CD4-positive, alpha-beta T cell treated with Interleukin-12 subunit alpha and Interleukin-12 subunit beta, for 1 hour (primary cell): ENCODE measurements at places on chromosomes 1 and 21.

DNA sequence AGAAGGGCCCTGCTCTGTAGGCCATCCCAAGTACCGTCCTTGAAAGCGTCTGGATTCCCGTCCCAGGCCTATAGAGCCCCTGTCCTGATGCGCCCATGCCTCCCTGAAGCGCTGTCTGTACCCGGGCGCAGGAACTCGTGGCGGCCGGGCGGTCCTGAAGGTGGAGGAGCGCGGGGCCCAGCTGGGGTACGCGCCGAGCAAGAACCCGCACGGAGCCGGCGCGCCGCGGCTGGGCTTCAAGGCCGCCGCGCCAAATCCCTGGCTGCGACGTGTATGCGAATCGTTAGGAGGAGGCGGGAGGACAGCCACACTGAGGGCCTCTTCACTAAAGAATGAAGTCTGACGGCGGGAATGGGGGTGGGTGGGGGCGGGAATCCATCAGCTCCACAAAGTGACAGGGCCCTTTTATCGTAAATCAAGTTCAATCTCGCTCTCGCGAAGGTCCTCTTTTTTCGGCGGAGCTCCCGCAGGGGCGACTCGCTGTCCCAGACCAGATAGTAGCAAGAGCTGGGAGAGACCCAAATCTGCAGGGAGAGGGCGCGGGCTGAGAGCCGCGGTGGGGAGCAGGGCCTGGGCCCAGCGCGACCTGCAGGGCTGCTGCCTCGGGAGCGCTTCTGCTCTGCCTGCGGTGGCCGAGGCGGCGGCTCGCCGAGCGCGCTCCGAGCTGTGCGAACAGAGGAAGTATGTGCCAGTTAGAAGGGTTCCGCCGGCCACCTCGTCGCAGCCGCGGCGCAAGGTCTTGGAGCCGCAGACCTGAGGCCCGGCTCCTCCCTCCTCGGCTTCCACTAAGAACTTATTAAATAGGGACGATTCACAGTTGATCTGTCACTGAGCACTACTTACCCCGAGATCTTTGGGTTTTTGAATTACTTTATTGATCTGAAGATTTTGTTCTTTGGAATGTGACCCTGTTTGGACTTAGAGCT lies 10.4 kb downstream of the BARHL2 start:
- DNase-seq, result no peak

- no peak for DNase-seq
Measured at GRCh38 chr1:27604579-27605299, 795 bp upstream of the AHDC1 start.

DNA sequence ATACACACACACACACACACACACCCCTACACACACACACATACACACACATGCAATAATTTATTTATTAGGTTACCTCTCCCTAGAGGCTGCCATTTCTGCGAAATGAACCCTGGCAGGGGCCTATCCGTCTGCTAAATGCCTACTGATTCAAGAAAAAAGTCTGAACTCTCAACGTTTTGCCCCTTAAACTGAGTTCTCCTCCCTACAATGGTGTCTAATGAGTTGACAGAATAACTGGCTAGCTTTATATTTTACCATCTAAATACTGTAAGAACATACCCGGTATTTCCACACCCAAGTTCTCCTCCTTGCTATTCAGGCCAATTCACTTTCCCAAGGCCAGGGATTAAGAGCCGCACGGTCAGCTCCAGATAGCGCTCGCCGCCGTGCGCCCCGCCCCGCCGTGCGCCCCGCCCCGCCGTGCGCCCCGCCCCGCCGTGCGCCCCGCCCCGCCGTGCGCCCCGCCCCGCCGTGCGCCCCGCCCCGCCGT lies 339 bp upstream of the RNPC3 start:
- no peak for DNase-seq

GRCh38 chr21:41294548-41295231 lies 21.9 kb upstream of the FAM3B start:
- DNase-seq, result no peak

GRCh38 chr1:58620926-58621325 lies 43.9 kb upstream of the TACSTD2 start:
- DNase-seq, result no peak

DNA sequence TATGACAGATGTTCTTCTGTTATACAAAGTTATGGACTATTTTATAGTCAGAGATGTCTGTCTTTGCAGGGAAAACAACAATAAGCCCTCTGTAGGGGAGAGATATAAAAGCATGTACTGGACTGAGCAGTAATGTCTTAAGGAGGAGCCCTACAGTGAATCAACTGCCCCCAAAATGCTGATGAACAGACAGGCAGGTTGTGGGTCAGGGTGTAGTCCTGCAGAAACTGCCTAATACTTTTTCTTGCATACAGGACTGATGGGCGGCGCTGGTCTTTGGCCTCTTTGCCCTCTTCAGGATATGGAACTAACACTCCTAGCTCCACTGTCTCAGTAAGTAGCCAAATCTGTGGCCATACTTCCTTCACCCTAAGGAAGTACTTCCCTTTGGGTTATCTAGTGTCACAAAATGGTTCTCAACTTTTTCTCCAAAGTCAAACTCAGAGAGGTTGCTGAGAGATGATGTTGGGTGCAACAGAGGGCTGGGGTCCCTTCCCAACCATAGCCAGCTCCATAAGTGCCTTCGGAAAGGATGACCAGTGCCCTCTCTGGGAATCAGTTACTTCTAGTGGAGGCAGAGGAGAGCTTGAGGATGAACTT lies 129.8 kb downstream of the PIK3R3 start:
- no peak for DNase-seq

- DNase-seq, result no peak
Measured at GRCh38 chr1:23441446-23442148, 17.0 kb upstream of the TCEA3 start.

- no peak for DNase-seq
Measured at GRCh38 chr1:24985737-24986136, 55.7 kb upstream of the RUNX3 start.

- no peak for DNase-seq
Measured at GRCh38 chr1:55916481-55916880, 662.9 kb downstream of the PLPP3 start.

GRCh38 chr1:101290119-101290921 lies 53.5 kb downstream of the S1PR1 start:
- no peak for DNase-seq

- no peak for DNase-seq
Measured at GRCh38 chr1:22257290-22258275, 114.7 kb upstream of the WNT4 start.

DNA sequence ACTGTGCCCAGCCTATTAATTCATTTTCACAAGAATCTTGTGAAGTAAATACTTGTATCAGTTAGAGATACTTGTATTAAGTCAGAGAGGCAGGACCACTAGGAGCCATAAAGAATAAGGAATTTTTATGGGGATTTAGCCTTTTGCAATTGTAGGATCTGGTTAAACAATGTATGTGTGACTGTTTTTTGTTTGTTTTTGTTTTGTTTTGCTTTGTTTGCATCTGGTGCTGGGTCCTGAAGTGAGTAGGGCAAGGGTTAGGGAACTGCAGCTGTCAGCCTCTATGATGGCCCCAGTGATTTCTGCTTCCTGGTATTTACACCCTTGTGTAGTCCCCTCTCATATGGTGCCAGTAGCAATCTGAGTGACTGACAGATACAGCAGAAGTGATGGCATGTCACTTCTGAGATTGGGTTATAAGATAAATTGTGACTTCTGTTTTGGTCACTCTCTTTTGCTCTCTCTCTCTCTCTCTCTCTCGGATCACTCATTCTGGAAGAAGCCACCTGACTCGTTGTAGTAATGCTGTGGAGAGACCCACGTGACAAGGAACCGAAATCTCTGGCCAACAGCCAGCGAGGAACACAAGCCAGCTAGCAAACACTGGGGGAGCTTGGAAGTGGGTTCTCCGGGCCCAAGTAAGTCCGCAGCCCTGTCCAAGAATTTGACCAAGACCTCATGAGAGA lies 96.2 kb upstream of the MARK1 start:
- no peak for DNase-seq

- no peak for DNase-seq
Measured at GRCh38 chr1:195894411-195894810, 713.8 kb downstream of the KCNT2 start.

- DNase-seq, result no peak
Measured at GRCh38 chr1:217861658-217862057, 230.5 kb downstream of the SPATA17 start.

DNA sequence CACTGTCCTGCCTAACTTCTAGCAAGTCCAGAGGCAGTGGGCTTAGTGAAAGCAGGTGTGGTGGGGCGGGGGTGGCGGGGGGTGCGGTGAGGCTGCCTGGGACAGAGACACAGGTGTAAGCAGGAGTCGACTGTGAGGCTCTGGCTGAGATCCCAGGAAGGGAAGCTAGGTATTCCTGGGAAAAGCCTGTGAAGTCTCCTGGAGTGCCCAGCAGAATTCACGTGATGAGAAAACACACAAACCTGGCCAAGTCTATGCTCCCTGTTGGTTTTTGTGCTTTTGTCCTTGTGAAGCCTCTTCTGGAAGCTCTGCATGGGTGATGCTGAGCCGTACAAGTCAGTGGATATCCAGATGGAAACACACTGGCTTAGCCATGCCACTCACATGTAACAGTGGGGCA lies 5.3 kb downstream of the GALNT2 start:
- no peak for DNase-seq

- no peak for DNase-seq
Measured at GRCh38 chr1:111489604-111490003, 13.8 kb downstream of the ADORA3 start.

DNA sequence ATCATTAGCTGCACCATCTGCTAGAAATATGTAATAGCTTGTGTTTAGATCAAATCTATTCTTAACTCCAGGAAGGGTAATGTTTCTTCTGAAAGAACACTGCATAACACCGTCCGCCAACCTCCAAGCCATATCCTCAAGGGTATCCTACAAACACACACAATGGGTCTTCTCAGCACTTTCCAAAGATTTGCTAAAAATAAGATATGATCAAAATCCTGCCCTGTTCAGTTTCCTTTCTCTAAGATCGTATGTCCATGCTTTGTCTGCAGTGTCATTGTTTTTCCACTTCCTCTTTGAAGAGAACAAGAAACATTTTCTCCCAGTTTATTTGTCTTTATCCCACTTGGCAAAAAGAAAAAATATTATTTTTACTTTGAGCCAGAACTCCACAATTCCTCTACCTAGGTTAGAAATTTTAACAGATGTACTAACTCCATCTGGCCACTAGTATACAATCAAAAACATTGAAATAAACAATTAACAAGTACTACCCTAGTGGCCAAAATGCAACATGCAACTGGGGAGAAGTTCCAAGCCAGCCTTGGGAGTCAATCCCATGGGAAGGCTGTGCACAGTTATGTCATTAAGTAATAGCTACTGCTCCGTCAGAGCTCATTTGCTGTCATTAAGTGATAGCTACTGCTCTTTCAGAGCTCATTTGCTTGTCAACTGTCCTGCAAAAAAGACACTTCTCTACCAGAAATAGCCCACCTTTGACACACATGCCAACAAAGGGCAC lies 37.8 kb downstream of the FRRS1 start:
- DNase-seq, result no peak

DNA sequence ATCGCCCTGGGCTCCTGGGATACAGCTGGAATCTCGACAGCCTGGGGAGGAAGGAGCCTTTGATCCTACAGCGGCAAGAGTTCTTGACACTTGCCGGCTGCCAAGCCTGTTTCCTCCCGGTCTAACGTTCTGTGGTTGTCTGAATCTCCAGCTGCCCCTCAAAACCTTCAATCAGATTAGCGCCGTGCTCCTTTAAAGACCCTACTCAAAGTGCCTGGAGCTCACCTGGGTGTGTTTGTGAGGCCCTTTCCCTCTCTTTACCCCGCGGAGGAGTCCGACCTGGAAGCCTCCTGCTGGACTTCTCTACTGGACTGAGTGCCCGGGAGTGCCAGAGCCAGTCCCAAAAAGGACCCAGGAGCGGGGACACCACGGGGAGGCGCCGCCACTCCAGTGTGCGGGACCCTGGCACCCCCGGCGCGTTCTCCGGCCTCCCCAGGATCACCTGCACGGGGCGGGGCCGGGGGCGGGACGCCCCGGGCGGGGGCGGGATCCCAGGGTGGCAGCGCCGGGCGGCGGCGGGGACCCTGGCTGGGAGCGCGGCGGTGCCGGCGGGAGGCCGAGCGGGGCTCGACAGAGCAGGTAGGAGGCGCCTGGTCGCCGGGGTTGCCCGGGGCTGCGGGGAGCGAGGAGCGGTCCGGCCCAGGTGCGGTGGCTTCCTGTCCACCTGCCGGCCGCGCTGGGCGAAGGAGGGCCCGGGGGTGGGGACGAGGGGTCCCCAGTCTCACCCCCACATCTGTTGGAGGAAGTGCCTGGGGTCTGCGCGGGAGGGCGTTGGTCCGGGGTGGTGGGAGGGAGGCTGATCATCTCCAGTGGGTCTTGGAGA lies at the start of gene NCMAP:
TSS of gene NCMAP (plus strand) at position 497 of the 823 bp plus-strand sequence. CDS start 39,344 bp downstream, outside the sequence.
- peak; percentile 58 for DNase-seq

DNA sequence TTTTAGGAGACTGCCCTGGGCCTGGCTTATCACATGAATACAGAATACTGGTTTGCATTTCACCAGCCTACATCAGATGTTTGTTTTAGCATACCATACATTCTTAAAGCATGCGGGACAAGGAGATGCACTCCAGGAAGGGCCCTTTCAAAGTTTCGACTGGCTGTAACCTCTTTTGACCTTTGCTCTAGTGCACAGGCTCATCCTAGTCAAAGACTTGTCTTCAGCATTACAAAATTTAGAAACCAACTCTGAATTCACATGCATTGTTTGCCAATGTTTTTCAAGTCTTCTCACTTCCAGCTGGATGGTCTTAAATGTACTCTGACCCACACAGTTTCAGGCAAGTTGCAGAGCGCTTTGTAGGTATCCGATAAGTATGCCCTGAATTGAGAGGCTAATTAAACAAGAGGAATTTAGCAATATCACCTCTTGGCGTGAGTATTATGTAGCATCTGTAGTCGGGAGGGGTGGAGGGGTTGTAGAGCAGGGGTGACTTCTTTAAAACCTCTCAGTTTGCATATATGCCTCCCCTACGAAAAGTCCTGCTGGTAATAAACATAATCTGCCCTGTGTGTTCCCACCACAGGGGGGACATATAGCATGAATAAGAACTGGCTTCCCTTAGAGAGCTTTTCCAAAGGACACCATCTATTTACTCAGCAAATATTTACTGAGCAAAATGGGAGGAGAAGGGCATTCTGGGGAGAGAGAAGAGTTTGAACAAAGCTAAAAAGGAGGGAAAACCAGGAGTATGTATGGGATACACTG lies 24.4 kb upstream of the AHCYL1 start:
- DNase-seq, result no peak

DNA sequence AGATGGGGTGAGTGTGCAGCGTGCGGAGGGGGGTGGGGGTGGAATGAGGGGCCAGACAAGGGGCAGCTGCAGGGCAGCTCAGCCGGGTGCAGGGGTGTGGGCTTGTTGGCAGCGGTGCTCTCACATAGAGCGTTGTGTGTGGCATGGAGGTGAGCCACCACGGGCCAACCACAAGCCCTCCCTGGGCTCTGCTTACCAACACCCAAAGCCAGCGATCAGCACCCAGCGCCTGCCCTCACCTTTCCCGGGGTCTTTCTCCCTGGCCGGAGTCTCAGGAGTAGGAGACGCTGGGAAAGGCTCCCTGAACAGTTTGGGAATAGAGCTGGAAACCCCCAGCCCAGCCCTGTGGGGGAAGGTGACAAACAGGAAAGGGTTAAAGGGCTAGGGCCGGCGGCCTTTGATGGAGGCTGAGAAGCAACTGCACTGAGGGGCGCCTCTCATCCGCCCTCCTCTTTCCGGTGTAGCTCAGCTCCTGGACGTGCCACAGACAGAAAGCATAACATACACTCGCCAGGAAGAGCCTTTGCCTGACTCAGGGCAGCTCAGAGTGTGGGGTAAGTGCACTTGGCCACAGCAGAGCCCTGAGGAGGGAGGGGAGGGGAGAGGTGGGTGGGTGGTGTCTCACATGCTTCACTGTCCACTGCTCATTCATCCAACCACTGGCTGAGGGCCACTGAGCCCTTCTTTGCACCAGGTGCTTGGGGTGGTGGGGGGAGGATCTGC lies 577 bp downstream of the IKBKE start:
- DNase-seq, result peak; percentile 48

GRCh38 chr1:114458237-114458777 lies 52.7 kb downstream of the TRIM33 start:
- no peak for DNase-seq

GRCh38 chr1:85171721-85172120 lies 29.1 kb downstream of the SYDE2 start:
- DNase-seq, result no peak
